ENCODE measurements at places on chromosomes 4 and X. TPM values are rescaled to one million over a fixed set of nuclear protein-coding genes. Genes with fewer than 3 reads are reported as not detected.

DNA sequence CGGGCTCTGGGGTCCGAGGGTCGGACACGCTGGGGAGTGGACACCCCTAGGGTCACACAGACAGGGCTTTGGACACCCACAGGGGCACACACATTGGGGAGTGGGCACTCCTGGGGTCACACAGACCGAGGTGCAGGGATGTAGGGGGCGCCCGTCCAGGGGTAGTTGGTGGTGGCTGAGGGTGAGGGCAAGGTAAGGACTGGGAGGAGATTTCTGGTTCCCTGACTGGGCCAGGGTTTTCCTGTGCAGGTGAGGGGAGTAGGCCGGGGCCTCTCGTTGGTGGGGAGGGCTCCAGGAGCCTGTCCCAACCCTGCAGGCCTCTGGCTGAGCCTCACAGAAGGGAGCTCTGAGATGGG is 21.9 kb upstream of the WDR45 start:
- no peak for DNase-seq

DNA sequence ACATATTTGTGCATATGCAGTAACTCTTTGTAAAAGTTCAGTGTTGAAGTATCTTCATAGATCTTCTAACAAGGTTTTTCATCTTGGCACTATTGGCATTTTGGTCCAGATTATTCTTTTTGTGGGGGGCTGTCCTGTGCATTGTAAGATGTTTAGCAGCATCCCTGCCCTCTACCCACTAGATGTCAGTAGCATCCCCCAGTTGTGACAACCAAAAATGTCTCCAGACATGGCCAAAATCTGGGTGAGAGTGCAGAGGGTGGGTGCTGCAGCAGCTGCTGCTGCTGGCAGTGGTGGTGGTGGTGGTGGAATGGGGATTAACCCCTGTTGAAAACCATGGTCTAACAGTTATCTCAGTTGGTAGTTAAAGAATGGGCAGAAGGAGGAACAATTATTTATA is 370.0 kb downstream of the GPAT3 start:
- no peak for DNase-seq

DNA sequence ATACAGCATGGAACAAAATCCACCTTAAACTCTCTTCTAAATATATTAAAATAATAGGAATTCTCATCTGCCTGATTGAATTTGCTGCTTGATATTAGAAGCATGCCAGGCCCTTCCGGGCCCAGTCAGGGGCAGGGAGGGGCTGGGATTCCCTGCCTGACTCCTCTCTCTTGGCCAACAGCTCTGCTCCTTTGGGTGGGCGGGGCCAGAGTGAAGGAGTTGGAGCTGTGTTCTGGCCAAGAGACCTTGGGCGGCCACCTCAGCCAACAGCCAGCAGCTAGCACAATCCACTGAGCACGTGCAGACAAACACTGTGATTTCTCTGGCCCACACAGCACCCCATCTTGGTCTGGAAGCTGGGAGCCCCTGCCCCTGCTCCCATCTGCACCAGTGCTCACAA is 140.3 kb downstream of the PJA1 start:
- DNase-seq, result peak; percentile 82

Gene FATE1
- total RNA-seq, result not detected

GRCh38 chr4:93334003-93334402 is 494.6 kb upstream of the ATOH1 start:
- no peak for DNase-seq

Gene CLDN34
- 0.49 TPM for total RNA-seq

GRCh38 chr4:93475730-93476129 is 352.8 kb upstream of the ATOH1 start:
- DNase-seq, result no peak

- no peak for DNase-seq
Measured at GRCh38 chr4:153495480-153496193, 29.5 kb downstream of the TMEM131L start.

Gene SLC9A6
- total RNA-seq, result 17.3 TPM

Gene CT45A10
- not detected for total RNA-seq

DNA sequence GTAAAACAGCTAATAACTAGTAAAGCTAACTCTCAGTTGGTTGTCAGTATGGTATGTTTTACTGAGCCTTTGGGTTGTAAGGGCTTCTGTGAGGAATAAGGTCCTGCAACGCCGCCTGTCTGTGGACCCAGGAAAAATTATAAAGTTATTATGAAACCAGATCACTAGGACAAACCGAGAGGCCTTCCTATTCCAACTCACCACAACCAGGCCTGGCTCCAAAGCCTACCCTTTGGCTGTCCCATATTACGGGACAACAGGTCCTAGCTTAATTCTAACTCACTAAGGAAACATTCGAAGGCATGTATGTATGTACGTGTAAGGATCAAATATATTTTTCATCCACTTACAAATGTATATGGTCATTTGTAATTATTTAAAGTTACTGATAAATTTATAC is 1.4 kb downstream of the ANKRD17 start:
- peak; percentile 80 for DNase-seq

DNA sequence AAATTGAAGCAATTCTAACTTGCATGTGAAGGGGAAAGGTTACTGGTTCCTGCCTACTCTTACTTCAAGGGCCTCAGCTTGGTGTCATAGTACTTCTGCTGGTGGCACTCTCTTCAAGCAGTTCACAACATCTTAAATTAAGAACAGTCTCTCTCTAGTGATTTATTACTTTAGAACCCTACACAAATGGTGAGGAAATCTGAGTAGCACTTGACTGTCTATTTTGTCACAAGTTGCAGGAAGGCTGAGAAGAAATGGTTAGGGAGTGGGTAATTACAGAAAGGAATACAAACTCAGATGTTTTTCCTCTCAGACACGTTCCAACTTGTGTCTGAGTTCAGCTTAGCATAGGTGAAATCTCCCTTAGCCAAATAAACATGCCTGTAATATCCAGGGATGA is 242.3 kb upstream of the GRIA3 start:
- no peak for DNase-seq

DNA sequence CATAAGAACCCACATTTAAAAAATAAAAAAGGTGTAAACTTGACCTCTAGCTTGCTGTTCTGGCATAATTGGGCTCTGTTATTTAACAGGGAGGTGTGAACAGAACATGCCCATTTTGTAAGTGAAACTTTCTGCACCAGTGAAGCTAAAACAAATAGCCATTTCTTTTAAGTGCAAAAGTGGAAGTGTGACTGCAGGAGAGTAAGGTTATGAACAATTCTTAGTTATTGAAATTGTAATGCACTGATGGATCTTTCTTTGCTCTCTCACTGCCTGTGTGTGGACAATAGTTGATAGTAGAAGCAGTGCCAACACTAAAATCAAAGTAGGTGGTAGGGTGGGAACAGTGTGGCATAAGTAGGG is 12.6 kb downstream of the P2RY10 start:
- DNase-seq, result no peak

Gene PAK3
- 2.0 TPM for total RNA-seq

Gene GAB1
- 84.0 TPM for total RNA-seq

GRCh38 chr4:173185847-173186510 is 17.4 kb downstream of the GALNT7 start:
- DNase-seq, result peak; percentile 42

Gene TCEAL6
- 0.82 TPM for total RNA-seq

DNA sequence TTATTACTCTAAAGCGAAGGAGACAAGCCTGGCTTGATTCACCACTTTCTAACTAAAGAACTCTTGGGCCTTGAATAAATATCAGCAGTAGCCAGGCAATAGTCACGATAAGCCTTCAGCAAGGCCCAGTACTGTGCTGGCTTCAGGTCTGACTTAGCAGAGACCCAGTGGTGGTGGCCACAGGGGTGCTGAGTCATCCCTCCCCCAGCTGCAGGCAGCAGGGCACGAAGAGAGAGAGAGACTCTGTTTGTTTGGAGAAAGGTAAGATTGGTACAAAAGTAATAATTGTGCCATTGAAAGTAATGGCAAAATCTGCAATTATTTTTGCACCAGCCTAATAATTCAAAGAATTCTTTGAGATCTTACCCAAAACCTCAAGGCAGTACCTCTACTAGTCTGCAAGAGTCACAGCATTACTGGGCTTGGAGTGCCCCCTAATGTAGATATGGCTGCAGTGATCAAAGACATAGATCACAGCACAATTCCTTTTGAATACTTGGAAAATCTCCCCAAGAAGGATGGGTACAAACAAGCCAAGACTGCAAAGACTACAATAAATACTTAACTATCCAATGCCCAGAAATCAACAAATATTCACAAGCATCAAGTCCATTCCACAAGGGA is 159.5 kb upstream of the USP38 start:
- DNase-seq, result no peak

- DNase-seq, result no peak
Measured at GRCh38 chr4:142144813-142145212, 508.4 kb downstream of the IL15 start.

- DNase-seq, result peak; percentile 92
Measured at GRCh38 chrX:135521405-135522131, 1.1 kb downstream of the INTS6L start.

Gene NPY5R
- 0.25 TPM for total RNA-seq

Gene ZDHHC15
- total RNA-seq, result 1.9 TPM

- no peak for DNase-seq
Measured at GRCh38 chr4:183508697-183509335, 4.0 kb downstream of the ING2 start.

Gene CLGN
- 7.9 TPM for total RNA-seq

Gene NONO
- total RNA-seq, result 197 TPM

DNA sequence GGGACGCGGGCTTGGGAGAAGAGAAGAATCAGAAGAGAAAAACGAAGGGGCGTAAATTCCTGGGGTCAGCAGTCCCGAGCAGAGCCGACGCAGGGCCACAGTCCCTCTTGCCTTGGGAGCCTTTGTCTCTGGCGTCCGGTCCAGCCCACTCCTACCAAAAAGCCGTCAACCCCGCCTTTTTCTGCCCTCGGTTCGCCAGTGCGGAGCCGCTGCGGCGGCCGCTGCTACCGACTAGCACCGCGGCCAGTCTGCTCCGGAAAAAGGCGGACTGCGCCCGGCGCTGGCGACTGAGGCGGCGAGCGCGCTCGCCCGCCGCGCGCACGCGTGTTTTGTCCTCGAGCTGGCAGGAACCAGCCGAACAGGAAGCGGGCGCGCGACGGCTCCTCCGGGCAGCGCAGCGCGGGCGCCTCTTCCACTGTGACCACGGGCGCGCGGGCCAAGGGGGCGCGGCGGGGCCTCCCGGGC is 502 bp downstream of the HNRNPDL start:
- no peak for DNase-seq

GRCh38 chr4:79338148-79338547 is 12.3 kb upstream of the NAA11 start:
- DNase-seq, result no peak

GRCh38 chrX:1274786-1275185 is 6.2 kb downstream of the CSF2RA start:
- DNase-seq, result peak; percentile 16

Gene SRPX
- total RNA-seq, result 50.7 TPM

DNA sequence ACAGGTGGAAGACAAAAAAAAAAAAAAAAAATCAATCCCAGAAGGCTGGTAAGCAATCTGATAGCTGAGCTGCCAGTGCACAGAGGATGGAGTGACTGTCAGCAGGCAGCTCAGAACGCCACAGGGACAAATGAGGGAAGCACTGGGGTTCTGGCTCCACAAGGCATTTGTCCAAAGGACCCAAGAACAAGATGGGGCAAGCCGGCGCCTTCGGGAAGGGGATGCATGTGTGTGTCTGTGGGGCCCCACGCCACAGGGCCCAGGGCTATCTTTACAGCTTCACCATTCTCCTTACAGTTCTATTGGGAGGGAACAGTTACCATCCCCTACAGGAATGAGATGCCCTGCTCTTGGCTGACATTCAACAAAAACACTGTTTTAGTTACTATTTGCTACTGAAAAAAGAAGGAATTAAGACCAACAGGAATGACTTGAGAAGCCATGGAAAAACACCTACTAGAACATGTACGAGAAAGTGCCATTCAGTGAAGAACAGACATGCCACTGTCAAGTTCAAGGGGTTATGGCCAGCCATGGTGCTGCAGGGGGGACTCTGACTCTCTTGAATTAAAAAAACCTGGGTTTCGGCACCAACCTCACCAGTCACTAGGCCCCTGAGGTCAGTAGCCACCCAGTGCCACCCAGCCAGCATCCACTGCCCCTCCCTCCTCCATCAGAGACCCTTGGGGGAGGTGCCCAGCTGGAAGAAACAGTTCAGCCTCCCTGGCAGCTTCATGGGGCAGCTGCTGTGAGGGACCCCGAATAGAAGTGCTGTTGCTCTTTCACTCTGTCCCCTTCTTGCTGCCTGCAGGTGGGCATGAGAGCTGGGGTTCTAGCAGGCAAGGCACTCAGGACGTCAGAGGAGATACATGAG is 18.5 kb downstream of the WDR1 start:
- DNase-seq, result no peak

- DNase-seq, result peak; percentile 9
Measured at GRCh38 chr4:41454423-41454822, 83.5 kb upstream of the LIMCH1 start.

DNA sequence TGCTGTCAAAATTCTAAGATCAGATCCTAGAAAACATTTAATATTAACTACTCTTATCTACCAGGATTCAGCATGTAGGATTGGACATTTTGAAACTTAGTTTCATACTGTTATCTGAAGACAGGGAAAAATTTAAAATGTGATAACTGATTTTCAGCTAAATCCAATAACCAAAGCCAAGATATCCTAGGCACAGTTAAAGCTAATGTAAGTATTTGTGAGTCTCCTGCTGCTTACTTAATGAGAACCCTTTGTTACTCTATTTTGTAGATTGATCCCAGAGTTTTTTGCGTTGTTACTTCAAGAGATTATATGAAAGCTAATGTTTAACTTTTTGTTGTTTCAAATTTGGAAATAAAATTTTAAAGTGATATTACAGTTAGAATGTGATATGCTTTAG is 2.0 kb downstream of the CPE start:
- no peak for DNase-seq

DNA sequence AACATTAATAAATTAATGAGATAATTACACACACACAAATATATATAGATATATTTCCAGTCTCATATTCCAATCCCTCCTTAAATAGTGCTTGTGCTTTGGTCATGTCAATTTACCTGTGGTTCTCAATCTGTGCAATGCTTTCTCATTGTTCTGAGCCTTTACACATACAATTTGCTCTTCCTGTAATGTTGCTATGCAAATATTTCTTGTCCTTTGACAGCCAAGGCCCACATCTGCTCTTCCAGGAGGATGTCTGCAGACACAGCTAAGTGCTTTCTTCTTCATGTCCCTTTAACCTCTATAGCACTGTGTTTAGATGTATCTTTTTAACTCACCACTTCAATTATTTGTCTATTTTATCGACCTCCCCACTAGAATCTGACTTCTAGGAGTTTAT is 67.3 kb upstream of the RAPGEF2 start:
- DNase-seq, result no peak

- no peak for DNase-seq
Measured at GRCh38 chr4:92129408-92129994, 174.3 kb upstream of the GRID2 start.

- no peak for DNase-seq
Measured at GRCh38 chr4:45317276-45317675, 590.9 kb upstream of the GNPDA2 start.

GRCh38 chr4:173509036-173510001 is 20.7 kb downstream of the HAND2 start:
- DNase-seq, result no peak

DNA sequence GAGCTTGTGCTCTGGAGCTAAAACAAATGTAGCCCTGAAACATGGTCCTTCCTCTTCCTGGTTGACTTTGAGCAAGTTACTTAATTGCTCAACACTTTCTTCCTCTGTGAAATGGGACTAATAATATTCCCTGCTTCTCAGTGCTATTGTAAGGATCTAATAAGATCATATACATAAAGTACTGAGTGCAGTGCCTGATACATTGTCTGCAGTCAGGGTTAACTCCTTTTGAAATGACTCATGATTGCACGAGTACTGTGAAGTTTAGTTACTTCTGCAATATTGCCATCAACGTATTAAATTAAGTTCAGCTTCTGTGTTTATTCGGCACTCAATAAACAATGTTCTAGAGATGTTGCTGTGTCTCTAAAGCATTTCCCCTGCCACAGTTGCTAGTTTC is 91.8 kb upstream of the HPRT1 start:
- no peak for DNase-seq
